HFFc6 (cell line): ENCODE measurements at places on chromosomes 6 and 20.

- no peak for DNase-seq
Observed at GRCh38 chr20:8639112-8639778, 429.6 kb upstream of the PLCB4 start.

DNA sequence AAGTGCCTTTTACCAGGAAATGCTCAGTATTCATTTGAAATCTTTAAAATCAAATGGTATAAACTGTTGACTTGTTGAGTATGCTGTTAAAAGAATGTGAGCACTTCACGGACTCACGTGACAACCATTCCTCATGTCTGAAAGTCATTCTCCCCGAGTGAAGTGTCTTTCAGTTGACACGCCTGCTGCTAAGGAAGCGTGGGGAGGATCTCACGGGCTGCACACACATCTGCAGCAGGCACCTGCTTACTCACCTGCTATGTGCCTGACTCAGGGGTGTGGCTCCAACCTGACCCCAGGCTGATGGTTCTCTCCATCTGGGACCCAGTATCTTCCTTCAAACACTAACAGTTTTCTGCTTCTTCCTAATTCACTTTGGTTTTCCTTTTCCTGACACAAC, 32.7 kb downstream of the WDR27 start:
- no peak for DNase-seq

DNA sequence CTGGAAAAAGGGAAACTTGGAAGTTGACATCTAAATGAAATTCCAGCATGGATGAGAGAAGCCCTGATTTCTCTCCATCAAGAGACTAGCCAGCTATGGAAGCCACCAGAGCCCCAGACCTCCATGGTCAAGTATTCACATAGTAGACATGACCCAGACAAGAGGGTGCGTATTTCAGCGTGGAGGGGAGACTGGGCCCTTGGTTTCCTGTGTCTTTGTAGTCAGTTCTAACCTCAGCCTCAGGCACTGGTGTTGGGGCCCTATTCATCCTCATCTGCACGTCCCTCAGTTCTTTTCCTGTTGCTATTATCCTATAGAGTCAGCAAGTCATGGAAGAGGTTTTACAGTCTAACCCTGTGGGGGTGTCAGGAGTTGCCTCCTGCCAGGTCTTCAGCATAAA, 12.5 kb downstream of the GNL1 start:
- DNase-seq = no peak

DNA sequence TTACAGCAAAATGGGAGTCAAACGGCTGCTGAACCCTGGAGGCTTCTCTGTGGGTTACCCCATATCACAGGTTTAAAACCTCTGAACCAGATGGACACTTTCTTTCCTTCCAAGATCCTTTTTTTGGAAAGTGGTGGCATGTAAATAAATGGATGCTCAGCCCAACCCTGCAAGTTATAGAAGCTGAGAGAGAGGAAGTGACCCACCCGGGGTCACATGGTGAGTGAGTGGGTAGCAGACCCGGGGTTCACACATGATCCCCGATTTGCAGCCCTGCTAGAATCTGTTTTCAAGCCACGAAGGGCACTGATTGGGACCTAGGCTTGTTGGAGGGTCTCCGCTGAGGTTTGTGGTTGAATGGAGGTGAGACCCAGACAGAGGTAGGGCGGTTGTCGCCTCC, 32.0 kb downstream of the SIRPA start:
- no peak for DNase-seq

DNA sequence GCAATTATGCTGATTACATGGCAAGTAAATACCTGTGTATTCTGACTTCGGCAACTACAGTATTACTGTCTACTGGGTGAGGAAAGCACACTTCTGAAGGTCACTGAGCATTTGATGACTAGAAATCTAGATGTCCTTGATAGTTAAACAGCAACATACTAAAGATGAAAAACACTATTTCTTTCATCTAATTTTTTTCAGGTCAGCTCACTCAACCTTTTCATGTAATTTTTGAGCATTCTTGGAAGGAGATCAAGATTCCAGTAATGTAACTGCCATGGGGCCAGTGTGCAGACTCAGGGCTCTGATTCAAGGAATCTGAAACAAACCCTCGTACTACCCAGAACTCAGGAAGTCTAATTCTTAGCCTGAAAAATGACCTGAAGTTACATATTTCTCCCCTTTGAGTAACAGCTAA, 222.6 kb upstream of the TAB2 start:
- DNase-seq = peak; percentile 17
